ENCODE measurements at places on chromosomes 5 and 9.

DNA sequence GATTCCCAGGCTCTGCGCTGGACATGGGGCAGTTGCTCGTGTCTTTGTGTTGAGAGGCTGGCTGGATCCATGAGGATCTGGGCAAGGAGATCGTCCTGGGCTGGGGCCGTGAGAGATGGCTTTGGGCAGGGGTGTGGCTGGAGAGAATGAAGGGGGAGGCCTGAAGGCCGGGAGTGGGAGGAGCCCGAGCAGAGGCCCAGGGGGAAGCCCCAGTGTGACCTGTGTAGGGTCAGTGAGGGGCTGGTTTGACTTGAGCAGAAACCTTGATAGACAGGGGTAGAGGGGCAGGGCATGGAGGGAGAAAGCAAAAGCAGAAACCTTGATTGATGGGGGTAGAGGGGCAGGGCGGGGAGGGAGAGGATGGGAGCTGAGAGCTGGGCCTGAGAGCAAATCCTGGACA, 54.4 kb upstream of the ASS1 start:
- DNase-seq, result no peak

DNA sequence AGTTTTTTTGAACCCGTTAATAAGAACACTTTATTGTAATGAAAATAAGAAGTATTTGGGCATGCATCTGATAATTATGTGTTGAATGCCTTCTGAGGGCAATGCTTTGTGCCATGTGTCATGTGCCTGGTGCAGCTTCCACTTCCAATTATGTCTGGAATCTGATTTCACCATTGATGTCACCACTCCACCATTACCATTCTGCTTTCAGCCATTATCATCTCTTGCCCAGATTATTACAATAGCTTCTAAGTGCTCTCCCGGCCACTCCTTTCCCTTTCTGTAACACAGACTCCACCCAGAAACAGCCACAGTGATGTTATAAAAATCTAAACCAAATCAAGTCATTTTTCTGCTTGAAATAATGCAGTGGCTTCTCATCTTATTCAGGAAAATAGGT, 171.7 kb downstream of the C9orf152 start:
- DNase-seq, result no peak

- DNase-seq, result no peak
Observed at GRCh38 chr5:71932131-71932654, 175.1 kb upstream of the MAP1B start.

- no peak for DNase-seq
Observed at GRCh38 chr5:61969755-61970154, 336.3 kb upstream of the KIF2A start.

DNA sequence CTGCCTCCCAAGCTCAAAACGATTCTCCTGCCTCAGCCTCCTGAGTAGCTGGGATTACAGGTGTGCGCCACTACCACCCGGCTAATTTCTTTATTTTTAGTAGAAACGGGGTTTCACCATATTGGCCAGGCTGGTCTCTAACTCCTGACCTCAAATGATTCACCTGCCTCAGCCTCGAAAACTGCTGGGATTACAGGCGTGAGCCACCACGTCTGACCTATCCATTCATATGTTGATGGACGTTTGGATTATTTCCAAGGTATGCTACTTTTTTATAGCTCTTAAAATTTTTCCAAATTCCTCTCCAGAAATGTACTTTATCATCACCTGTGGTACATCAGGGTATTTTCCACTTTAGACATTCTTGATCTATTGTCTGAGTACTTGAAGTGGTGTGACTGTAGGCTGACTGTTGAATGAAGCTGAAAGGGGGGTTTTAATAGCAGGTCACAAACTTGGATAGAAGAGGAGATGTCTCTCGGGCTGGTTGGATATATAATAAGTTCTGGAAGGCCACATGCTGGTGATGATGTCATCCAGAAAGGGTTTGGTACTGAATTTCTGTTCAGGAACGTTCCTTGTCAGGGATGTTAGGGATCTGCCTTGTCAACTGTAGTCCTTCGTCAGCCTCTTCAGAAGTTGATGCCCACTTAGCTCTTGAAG, 7.4 kb downstream of the CTNNA1 start:
- DNase-seq, result no peak

DNA sequence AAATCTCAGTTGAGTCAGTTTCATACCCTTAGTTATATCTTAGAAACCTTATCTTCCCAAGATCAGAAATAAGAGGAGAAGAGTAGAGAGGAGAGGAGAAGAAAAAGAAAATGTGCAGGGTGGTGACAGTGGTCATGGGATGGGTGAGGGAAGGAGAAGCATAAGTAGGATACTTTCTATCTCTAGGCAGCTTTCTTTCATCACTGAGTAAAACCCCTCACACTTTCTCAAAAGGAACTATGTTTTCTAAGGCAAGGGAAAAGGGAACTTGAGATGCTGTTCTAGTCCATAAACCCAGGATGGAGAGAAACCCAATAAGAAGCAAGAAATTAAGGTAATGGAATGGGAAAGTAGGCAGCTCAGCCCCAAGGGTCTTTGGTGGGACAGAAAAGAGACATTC, 225.3 kb downstream of the MCTP1 start:
- DNase-seq, result no peak

DNA sequence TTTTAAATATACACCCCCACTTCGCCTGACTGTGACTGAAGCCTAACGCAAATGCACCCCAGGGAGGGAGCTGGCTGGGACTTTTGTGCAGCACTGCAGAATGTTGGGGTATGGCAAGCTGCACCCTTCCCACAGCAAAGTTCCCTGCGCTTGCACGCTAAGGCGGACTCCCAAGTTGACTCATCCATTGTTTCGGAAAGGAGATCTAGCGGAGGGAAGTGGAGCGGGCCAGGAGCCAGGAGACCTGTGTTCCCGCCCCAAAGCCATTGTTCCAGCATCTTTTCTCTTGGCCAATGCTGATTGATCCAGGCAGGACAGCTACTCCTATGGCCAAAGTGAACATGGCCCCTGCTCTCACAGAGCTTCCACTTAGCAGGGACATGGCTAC, 202.9 kb downstream of the AOPEP start:
- no peak for DNase-seq

DNA sequence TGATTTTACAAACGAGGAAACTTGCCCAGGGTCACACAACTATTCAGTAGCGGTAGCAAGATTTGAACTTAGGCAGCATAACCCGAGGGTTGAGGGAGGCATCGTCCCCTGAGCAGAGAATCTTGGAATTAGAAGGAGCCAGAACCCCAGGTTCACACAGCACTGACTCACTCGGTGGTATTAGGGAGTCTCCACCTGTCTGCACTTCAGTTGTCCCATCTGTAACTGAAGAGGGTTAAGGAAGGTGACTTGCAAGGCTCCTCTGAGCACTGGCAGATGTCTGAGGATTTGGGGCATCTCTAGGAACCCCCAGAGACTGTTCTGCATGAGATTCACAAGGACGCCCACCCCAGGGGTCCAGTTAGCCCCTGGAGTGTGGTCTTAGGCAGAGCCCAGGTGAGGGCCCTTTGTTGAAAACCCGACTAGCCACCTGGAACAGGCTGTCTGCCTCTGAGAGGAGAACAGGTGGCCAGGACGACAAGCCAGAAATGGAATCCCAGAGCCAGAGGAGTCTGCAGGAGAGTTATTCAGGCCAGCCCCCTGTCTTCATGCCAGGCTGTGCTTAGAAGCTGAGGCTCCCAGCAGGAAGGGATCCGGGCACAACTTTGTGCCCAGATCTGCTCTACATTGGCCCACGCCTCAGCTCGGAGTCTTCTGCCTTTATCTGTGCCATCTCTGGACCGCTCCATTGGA, 50.0 kb upstream of the ORM1 start:
- no peak for DNase-seq

- DNase-seq, result no peak
Observed at GRCh38 chr9:16543225-16543624, 327.2 kb downstream of the BNC2 start.

DNA sequence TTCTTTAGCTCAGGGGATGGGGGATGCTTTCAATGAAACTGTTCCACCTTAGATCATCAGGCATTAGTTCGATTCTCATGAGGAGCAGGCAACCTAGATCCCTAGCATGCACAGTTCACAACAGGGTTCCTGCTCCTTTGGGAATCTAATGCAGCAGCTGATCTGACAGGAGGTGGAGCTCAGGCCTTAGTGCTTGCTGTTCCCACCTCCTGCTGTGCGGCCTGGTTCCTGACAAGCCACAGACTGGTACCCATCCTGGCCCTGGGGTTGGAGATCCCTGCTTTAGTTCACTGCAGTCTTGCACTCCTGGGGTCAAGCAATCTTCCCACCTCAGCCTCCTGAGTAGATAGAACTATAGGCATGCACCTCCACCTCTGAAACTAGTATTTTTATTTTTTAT, 1369.8 kb upstream of the NUDT12 start:
- no peak for DNase-seq

GRCh38 chr5:144017119-144017518, 153.3 kb downstream of the YIPF5 start:
- no peak for DNase-seq

DNA sequence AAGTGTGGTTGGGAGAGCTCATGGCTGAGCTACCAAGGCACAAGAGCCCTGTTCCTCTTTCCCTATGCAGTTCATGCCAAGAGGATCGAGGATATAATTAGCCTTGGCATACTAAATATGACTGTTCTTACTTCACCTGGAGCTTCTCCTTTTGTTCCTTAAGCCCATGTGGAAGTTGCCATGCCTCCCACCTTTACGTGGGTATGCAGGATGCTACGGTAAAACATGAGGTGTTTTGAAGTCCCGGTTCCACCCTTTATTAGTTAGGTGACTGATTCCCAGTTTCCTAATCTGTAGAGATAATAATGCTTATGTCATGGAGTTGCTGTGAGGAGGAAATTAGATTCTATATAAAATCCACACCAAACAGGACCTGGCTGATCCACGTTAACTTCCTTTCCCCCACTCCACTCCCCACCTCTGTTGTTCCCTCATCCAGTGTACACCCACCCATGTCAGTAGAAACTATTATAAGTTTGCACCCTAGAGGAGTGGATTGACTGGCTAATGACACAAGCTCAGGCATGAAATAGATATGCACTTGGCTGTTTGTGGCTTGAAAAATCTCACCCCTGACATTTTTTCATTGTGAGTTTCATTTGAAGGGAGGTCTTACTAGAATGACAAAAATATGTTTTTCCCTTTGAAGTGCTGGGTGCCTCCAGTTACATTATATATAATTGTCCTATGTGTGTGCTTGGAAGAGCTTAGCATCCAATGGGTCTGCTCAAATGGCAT, 36.8 kb upstream of the SHOC1 start:
- no peak for DNase-seq

GRCh38 chr5:83026930-83027687, 50.1 kb downstream of the TMEM167A start:
- no peak for DNase-seq

GRCh38 chr5:135723491-135723890, 111.0 kb upstream of the SLC25A48 start:
- DNase-seq, result no peak

DNA sequence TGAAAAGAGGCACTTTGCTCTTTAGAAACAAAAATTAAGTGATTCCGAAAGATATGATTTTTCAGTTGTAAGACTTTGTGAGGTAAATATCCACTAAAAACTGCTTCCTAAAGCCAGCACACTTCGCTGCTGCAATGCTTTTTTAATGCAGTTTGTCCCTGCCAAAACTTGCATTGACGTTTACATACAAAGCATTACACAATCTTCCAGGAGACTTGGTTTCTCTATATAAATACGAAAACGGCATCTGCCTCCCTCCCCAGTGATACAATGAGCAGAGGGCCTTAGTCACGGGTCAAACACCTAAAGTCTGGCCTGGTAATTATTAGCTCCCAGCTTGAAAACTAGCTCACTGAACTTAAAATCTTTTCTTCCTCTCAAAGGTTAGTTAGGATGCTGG, 170.7 kb downstream of the TSSK1B start:
- DNase-seq, result no peak

GRCh38 chr9:16265688-16266087, 604.8 kb downstream of the BNC2 start:
- no peak for DNase-seq

DNA sequence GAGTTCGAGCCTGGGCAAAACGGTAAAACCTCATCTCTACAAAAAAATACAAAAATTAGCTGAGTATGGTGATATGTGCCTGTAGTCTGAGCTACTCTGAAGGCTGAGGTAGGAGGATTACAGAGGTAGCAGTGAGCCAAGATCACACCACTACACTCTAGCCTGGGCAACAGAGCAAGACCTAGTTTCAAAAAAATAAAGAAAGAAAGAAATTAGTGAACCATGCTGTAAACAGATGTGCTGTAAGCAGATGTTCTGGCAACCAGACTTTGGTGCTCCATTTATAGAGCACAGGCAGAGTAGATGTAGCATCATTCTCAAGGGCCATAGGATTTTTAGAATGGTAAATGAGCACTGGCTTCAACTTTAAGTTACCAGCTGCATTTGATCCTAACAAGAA, 115.4 kb downstream of the ST8SIA4 start:
- DNase-seq, result no peak

- DNase-seq, result no peak
Observed at GRCh38 chr9:130768265-130768664, 66.8 kb upstream of the ABL1 start.

GRCh38 chr9:86250123-86250522, 9.3 kb downstream of the C9orf153 start:
- no peak for DNase-seq

GRCh38 chr5:139167063-139167462, 31.1 kb downstream of the SIL1 start:
- DNase-seq, result no peak

GRCh38 chr5:90504743-90505142, 24.6 kb downstream of the LYSMD3 start:
- no peak for DNase-seq

DNA sequence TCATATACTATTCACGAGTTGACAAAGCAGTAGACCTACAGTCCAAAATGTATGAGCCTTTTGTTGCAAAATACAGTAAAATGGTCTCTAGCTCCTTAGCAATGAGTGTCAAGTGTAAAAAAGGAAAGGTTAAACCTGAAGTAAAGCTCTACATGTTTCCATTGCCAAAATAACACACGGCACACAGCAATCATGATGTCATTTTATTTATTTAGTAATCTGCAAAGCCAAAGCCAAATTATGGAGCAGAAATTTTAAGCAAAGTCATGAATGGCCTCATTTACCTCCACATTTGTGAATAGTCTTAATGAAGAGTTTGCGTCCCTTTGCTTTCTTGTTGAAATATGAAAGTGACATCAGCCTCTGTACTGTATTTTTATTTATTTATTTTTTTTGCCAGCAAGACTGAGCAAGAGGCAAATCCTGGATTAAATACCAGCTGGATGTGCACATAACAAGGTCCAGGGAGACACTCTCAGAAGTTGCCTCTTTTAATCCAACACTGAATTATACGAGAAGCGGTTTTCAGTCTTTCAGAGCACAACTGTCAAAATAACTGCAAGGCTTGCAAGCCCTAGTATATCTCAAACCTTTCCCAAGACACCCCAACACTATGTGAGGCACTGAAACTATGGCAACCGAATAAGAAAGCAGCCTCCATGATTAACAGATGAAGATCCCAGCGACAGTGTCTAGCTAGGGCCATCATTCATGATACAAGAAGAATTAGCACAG, 9.7 kb downstream of the SEMA6A start:
- no peak for DNase-seq

Measured in BJ (cell line).